ENCODE measurements at places on chromosomes 1 and 21.

DNA sequence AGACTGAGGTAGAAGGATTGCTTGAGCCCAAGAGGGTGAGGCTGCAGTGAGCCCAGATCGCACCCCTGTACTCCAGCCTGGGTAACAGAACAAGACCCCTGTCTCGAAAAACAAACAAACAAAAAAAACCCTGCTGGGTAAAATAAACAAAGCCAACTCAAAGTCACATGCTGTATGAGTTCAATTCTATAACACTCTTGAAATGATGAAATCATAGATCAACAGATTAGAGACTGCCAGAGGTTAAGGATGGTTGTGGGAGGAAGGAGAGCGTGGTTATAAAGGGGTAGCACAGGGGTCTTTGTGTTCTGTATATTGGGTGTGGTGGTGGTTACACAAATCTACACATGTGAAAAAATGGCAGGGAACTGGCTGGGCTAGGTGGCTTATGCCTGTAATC is 62.5 kb downstream of the TAS1R2 start:
- no peak for ATAC-seq

- ATAC-seq = no peak
These were observed 20.5 kb upstream of the RNF186 start for GRCh38 chr1:19835578-19835977.

DNA sequence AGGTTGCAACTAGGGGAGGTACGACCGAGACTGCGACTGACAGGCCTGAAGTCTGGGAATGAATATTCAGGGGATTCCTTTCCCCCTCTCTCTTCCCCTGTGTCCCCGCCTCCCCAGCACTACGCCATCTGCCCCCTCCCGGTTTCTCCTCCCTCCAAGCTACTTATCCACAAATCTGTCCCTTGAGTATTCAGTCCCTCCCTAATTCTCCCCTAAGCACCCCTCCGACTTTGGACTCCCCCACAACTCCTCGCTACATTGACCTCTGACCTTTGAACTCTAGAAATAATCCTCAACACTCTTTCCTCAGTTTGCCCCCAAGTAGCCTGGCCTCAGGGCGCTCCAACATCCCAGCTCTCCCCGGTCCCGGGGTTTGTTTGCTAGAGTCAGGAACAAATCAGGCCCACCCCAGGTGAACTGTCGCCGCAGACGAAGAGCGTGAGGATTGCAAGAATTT is 393 bp downstream of the LYSMD1 start:
- ATAC-seq = peak; percentile 64

- ATAC-seq = no peak
These were observed 199.6 kb downstream of the DPYD start for GRCh38 chr1:97721221-97721620.

- ATAC-seq = no peak
These were observed 76.7 kb downstream of the LRRC8D start for GRCh38 chr1:89897347-89898133.

DNA sequence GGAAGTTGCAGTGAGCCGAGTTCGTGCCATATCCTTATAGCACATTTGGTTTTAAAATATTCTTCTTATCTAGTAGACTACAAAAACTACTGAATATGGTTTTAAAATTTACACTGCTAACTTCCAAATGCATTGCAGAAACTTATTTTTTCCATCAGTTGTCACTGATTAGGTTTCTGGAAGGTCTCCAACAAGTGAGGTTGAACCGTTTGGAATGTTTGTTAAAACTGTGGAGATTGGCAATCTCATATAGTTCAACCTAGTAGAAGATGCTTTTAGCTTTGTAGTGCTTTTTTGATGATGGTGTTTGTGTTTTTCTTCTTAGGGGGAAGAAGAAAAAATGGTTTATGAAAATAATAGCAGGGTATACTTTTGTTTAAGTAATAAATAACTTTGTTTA is 12.9 kb downstream of the CENPF start:
- ATAC-seq = peak; percentile 64

GRCh38 chr1:115837341-115837739 is 3.6 kb downstream of the NHLH2 start:
- no peak for ATAC-seq

GRCh38 chr1:229896861-229897260 is 170.2 kb upstream of the GALNT2 start:
- ATAC-seq = no peak

DNA sequence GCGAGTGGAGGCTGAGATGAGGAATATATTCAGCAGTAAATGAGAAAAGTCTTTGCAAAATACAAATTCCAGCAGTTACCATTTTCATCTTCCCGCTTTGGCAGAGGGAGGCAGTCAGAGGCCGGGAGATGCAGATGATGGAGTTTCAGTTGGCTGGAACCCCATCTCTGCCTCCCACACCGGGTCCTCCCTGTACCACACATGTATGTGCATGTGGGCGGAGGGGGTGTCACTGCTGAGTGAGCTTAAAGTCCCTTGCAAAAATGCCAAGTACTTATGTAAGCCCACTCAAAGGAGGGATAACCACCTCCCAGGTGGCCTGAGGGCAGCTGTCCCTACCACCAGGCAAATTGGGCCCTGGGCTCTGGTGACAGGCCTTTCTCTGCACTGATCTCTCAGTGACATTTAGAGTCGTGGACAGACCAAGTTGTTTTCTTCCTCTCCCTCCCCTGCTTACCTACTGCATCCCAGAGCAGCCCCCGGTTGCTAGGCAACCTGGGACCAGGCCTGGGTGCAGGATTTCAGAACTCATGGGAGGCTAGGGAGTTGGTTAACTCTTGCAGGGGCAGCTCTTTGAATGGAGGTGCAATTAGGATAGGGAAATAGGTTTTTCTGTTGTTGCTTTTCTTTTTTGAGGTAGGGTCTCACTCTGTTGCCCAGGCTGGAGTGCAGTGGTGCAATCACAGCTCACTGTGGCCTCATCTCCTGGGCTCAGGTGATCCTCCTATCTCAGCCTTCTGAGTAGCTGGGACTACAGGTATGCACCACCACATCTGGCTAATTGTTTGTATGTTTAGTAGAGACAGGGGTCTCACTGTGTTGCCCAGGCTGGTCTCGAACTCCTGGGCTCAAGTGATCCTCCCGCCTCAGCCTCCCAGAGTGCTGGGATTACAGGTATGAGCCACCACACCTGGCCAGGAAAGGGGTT is 17.1 kb upstream of the UBXN10 start:
- no peak for ATAC-seq

DNA sequence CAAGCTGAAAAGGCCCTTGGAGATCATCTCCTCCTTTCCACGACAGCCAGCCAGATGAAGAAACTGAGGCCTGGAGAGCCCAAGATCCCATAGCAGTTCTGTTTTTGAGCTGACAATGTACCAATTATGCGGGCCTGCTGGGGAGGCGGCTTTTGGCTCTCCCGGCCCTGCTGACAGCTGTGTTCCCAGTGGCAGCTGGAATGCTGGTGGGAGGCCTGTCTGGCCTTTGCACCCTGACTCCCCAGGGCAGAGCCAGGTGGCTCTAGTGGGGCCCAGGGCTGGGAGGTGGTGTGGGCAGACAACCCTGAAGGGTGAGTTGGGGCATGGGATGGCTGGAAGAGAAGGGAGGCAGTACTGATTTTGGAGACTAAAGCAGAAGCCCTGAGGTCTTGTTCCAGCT is 30.7 kb upstream of the WASF2 start:
- ATAC-seq = no peak

- ATAC-seq = no peak
These were observed 1.5 kb upstream of the KIF17 start for GRCh38 chr1:20719261-20719660.

GRCh38 chr1:187894349-187894748 is 1065.6 kb downstream of the PLA2G4A start:
- no peak for ATAC-seq

GRCh38 chr1:108947871-108948525 is 15.3 kb downstream of the CLCC1 start:
- ATAC-seq = peak; percentile 35

- ATAC-seq = no peak
These were observed 40.6 kb upstream of the LYST start for GRCh38 chr1:235907187-235907896.

GRCh38 chr1:20404466-20404865 is 81.5 kb downstream of the CAMK2N1 start:
- no peak for ATAC-seq

GRCh38 chr1:198906739-198907422 is 268.0 kb downstream of the PTPRC start:
- ATAC-seq = no peak

- peak; percentile 54 for ATAC-seq
These were observed 61.9 kb upstream of the RGS1 start for GRCh38 chr1:192513697-192514096.

DNA sequence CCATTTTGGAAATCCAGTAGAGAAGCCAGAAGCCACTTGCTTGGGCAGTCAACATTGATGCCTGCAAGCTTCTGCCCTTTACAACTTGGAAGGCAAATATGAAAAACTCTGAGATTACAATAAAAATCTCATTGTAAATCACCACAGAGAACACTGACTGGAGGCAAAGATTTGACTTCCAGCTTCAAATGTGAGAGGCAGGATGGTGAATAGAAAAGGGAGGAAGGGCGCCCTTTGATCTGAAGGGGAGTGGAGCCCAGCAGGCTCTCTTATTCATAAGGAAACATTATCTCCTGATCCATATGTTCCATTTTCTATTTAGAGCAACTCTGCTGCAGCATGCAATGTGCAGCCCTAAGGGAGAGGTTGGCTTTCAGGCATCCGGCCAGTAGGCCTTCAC is 348.3 kb downstream of the AJAP1 start:
- ATAC-seq = no peak

GRCh38 chr1:3975903-3976630 is 76.0 kb upstream of the C1orf174 start:
- no peak for ATAC-seq

DNA sequence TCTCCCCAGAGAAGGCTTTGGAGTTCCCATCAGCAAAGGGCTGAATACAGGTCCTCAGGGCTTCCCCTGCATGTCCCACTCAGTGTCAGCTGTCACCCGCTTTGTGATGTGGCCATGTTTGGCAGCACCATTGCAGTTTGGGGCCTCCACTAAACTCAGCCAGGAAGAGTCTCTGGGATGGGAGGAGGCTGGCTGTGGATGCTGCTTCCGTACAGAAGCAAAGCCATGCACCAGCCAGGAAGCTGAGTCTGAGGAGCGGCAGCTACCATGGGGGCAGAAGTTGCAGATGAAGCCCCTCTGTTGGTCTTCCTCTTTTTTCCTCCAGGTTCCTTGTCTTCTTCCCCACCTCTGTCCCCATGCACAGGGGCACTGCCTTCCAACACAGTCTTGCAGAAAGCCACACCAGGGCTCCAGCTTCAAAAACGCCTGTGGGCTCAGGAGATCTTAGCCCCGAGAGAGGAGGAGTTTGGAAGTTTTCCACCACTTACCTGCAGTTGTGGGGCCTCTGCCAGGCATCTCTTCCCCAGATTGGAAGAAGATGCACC is 416.8 kb downstream of the NPHP4 start:
- no peak for ATAC-seq

- no peak for ATAC-seq
These were observed 91.9 kb downstream of the GTF2B start for GRCh38 chr1:88799491-88799890.

DNA sequence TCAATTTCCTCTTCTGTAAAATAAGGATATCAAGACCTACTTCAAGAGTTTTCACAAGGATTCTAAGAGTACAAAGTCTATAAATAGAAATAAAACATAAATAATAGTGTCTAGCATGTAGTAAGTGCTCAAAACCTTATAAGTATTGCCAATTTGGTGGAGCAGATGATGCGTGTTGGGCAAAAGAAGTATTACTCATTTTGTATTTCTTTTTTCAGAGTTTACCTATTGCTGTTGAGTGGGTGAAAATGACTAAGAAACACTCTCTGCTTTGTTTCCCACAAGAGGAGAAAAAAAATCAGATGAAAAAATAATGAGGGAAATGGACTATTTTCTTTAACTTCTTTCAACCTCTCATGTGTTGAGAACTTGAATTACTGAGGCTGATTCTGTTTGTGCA is 103.3 kb upstream of the KCNK2 start:
- no peak for ATAC-seq

- ATAC-seq = peak; percentile 56
These were observed 5.7 kb upstream of the COL6A2 start for GRCh38 chr21:46092026-46092764.

DNA sequence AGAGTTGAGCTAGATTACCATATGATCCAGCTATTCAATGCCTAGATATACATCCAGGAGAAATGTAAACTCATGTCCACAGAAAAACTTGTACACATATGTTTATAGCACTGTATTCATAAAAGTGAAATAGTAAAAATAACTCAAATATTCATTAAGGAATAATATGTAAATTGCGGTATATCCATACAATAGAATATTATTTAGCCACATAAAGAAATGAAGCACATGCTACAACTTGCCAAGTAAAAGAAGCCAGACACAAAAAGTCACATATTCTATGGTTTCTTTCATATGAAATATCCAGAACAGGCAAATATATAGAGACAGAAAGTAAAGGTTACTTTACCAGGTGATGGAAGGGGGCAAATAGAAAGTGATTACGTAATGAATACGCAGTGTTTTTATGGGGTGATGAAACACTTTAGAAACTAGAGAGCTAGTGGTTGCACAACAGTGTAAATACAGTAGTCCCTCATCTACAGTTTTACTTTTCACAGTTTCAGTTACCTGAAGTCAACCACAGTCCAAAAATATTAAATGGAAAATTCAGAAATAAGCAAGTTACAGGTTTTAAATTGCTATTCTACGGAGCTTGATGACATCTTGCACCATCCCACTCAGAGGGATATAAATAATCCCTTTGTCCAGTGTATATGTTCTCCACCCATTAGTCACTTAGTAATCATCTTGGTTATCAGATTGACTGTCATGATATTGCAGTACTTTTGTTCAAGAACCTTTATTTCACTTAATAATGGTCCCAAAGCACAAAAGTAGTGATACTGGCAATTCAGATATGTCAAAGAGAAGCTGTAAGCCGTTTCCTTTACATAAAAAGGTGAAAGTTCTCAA is 62.3 kb downstream of the ZNF644 start:
- no peak for ATAC-seq

DNA sequence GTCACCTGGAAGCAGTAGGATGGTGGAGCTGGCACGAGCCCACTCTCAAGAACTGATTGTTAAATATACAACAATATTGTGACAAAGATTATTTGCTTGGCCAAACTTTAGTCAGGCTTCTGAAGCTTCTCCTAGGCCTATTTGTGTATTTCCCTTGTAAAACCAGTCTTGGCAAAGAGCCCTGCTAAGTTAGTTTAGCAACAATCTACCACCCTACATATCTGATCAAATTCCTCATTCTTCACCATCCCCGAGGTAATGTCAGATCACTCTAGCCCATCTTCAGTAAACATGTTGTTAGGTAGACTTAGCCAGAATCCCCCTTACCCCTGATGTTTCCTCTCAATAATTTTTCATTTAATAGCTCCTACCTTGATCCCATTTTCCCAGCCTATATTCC is 39.6 kb downstream of the XCL1 start:
- no peak for ATAC-seq

DNA sequence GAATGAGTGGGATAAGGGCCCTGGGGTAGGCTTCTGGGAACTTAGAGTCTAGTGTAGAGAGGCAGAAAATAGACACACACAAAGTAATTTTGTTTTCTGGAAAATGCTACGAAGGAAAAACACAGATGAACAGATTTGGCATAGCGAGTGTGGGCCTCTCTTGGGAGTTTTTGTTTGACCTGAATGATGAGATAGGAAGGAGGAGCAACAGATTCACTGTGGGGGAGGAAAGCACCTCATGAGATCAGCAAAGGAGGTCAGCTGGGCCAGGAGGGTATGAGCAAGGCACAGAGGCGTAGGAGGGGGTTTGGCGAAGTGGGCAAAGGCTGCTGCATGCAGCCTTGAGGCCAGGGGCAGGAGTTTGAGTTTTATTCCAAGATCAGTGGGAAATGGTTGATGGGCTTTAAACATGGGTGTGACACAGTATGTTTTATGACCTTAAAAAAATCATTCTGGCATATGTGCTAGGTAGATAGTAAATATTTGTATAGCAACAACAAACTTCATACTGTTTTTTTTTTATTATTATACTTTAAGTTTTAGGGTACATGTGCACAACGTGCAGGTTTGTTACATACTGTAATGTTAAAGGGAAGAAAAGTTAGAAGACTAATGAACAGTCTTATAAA is 57.9 kb downstream of the FGGY start:
- no peak for ATAC-seq

Measured in SK-N-SH treated with all-trans-retinoic acid at 6 μM for 48 hours (cell line).